T-helper 9 cell (primary cell): ENCODE measurements at places on chromosomes 1 and 21.

GRCh38 chr1:212153635-212154034, 118.1 kb downstream of the DTL start:
- no peak for DNase-seq

GRCh38 chr1:64474665-64475439, 4.9 kb downstream of the CACHD1 start:
- DNase-seq = no peak

GRCh38 chr1:10754568-10755329, 41.7 kb downstream of the CASZ1 start:
- no peak for DNase-seq

DNA sequence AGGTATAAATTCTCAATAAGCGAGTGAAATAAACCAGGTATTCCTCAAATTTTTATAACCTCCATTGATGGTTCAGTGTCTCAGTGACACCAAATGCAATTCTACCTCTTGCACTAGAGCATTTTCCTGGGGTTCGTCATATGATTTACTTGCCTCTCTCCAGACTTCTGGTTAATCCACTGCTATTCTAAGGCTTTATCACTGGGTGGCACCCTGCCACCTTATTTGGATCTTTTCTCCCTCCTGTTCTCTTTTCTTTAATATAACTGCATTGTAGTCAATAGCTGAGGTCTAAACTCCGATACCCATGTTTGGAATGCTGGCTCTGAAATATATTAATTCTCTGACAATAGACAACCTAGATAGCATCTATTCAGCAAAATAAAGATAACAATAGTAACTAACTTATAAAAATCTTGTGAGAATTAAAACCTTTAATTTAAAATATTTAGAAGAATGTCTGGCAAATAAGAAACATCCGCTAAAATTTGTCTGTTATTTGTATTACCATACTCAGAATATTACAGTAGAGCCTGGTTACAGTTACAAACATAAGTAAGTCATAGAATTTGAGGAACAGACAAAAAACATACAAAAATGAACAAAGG, 436.4 kb downstream of the PLA2G4A start:
- DNase-seq = no peak

GRCh38 chr1:88730132-88730675, 46.1 kb downstream of the PKN2 start:
- DNase-seq = no peak

DNA sequence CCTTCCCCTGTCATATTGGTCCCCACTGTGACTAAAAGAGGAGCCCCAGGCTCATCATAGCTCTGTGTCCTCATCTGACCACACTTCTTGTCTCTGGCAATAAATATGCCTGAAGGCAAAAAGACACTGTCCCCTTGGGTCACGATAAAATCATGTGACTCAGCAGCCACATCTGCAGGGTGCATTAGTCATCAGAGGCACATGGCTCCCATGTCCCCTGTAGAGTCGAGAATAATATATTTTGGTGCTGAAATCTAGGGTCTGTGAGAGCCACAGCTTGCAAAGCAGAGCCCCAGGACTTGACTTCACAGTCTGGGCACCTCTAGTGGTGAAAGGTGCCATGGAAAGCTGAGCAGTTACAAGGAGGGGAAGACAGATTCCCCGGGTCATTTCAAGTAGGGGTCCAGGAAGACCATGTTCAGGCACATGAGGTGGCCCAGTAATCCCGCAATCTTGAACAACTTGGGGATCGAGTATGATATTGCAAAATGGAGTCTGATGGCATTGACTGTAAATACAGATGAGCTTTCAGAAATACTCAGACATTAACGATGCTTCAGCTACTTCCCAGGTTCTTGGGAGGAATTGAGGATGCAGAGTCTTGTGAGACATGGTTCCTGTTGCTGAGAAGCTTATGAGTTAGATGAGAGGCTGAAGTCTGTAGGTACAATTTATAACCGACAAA, 68.6 kb downstream of the SLC35F3 start:
- no peak for DNase-seq

- no peak for DNase-seq
Observed at GRCh38 chr1:156194300-156194652, 372 bp downstream of the SLC25A44 start.

DNA sequence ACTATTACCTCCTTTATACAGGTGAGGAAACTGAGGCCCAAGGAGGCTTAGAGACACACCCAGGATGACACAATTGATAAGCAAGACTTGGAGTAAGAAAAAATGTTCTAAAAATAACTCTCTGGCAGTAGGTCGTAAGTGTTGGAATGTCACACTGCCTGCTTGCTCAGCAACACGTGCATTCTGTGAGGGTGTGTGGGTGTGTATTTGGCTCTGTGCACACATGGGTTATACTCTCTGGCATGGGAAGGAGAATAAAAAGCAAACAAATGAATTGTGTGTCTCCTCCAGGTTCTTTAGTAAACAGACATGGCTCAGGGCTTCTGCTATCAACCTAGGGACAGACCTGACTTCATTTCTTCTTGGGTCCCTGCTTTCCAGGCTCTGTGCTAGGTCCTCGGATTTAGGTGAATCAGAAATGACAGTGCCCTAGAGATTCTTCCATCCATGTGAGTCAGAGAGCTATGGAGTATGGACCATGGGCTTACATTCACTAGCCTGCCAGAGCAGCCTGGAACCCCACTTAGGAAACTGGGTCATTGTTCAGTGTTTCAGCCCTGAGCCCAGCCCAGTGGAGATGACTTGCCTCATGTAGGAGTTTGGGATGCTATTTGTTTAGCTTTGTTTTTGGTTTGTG, 72.4 kb downstream of the ELAVL4 start:
- DNase-seq = no peak

GRCh38 chr1:213017447-213018273, 2.0 kb upstream of the ANGEL2 start:
- DNase-seq = no peak

- DNase-seq = no peak
Observed at GRCh38 chr21:32682696-32683474, 44.9 kb downstream of the SYNJ1 start.

DNA sequence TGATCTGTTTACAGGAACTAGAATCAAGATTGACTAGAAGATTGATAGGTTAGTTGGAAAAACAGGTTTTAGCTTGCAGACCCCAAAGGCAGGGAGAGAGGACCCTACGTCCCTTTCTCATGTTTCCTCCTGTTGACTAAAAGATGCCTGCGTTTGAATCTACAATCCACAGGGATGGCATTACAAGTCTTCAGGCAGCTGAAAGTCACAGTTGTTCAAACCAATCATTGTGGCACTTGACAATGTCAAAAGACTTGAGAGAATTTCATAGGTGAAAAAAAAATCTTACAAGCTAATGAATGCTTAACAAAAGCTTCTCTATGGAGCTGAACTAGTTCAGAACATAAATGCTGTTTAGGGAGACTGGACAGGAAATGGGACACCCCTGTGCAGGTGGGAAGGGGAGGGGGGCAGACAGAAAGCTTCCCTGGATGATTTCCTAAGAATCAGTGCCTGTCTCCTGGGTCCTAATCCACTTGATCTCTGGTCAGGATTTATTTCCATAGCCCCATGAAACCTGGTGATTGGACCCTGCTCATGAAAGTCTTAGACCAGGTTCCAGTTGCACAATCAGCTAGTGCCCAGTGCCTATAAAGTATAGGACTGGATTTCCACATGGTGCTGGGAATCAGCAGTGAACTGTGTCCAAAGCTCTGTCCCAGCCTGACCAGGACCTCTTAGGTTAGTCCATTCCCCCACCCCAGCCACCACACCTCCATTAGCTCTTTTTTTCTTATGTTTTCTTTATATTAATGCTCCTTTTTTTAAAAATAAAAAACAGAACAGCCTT, 91.6 kb upstream of the BCAR3 start:
- no peak for DNase-seq

GRCh38 chr1:175679981-175680652, 63.3 kb downstream of the TNR start:
- DNase-seq = no peak

DNA sequence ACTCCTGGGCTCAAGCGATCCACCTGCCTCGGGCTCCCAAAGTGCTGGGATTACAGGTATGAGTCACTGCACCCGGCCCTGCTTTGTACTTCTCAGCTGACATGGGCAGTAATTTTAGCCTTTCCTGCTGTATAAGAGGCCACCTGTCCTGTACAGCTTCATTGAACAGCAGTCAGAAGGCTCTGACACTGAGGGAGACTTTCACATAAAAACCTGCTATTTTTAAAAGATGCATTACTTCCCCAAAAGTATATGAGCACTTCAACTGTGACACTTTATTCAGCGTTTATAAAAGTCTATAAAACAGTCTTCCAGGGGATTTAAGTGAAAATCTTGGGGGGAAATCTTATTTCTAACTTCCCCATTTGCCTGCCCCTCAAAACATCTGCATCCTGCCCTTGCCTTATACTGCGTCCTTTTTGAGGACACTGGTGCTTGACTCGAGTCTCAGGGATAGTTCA, 17.6 kb downstream of the RNU5D-1 start:
- DNase-seq = no peak

GRCh38 chr1:181028615-181029014, 5.2 kb upstream of the MR1 start:
- DNase-seq = no peak
